GM10248 (cell line): ENCODE measurements at places on chromosomes 11 and 22.

GRCh38 chr11:111310723-111311122, 12.4 kb downstream of the POU2AF3 start:
- no peak for DNase-seq

- DNase-seq, result no peak
Measured at GRCh38 chr11:119362741-119363080, 16.2 kb upstream of the MFRP start.

GRCh38 chr22:46132830-46133587, 17.3 kb upstream of the PPARA start:
- no peak for DNase-seq

GRCh38 chr11:6377902-6378639, 12.2 kb upstream of the SMPD1 start:
- no peak for DNase-seq

GRCh38 chr22:18034076-18034475, 9.7 kb upstream of the MICAL3 start:
- DNase-seq, result no peak

- DNase-seq, result no peak
Measured at GRCh38 chr11:104053743-104054478, 17.5 kb downstream of the DDI1 start.

DNA sequence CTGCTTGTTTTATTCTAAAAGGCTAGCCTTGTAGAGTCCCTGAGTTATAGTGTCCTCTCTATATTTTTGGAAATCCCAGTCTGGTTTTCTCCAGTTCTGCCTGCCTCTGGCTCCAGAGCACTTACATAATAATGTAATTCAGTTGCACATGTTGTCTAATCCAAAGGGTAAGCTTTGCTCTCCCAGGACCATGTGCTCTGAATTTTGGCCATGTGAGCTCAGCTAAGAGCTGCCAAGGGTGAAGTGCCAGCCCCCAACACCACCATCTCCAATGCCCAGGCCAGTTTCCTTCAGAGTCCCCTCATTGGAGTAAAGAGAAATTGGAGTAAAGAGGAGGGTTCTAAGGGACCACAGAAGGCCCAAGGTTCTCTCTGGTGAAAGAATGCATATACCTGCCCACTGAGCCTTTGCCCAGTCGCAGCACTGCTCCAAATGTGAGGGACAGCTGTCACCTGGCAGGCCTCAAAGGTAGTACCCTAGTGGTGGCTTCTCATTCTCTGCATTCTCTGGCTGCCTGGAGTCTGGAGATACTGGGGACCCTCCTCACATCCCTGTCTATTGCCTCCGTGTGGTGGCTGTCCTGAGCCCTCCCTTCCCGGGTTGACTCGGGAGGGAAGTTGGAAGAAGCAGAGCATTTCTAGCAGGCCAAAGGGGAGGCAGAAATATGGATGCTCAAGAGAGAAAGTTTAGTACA, 4.9 kb downstream of the CRY2 start:
- no peak for DNase-seq

GRCh38 chr22:41469218-41469851, 418 bp downstream of the ACO2 start:
- no peak for DNase-seq

- DNase-seq, result peak; percentile 42
Measured at GRCh38 chr11:125123947-125124617, 12.7 kb upstream of the TMEM218 start.

DNA sequence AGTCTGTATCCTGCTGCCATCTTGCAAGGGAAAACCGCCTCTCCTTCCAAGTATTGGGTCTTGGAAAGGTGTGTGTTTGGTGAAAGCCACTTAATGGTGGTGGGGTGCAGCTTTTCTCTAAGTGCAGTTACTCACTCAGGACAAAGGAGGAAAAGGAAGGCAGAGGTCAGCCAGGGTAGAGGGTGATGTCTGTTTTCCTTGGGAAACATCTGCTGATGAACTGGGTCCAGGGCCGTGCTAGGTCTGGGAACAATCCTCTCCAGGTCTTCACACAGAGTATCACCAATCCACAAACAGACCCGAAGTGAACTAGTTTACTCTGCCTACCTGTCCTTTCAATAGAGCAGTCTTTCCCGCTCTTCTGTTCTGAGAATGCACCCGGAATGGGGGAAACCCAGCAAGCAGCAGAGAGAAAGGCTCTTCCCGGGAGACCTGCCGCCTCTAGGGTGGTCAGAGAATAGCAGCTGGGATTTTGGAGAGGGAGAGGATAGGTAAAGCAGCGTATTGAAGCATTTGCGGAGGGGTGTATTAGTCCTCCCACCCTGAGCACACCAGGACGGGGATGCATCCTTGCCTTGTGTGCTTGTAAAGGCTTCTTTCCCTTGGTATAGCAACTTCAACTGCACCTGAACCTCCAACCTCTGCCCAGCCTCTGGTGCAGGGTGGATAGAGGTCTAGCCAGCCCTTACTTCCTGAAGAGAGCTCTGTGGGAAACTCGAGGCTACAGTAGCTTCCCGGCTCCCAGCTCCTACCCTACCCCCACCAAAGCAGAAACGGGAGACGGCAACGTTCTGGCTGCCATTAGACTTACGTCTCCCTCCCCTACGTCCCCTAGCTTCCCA, 20.7 kb downstream of the LHFPL7 start:
- DNase-seq, result no peak

- DNase-seq, result no peak
Measured at GRCh38 chr11:1858154-1858553, 5.3 kb downstream of the LSP1 start.

DNA sequence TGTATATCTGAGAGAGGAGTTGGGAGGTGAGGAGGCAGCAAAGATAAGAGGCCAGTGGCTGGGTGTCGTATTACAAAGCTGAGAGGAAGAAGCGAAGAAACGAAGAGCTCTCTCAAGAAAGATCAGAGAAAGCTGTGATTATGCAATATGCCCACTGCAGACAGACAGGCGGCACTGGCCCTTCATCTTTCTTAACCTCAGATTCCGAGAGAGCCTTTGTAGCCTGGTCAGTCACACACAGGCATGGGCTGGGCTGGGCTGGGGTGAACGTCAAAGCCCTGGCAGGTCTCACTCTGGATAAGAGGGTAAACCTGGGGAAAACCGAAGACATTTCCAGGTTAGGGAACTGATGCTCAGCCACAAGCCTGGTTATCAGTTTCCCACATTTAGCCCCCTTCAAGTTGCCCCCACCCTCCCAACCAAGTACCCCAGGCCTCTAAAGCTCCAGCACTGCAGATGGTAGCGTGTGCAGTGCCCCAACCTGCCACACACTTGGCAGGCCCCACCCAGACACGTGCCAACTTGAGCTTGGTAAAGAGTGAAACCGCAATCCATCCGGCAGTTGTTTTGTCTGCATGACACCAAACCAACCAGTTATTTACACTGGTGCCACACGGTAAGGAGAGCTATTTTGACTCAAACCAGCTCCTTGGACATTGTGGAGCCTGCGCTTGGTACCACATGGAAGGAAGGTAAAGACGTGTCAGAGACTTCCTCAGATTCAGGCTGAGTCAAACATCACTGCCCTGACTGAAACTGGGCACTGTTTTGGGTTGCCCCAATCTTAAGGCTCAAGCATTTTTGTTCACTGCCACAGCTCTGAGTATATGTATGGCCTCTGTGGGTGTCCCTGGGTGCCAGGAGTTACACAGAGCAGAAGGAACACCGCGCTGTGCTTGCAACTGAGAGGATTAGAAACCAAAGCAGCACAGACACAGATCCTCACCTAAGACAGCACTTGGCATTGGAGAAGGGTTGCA, 135.9 kb downstream of the FDX1 start:
- no peak for DNase-seq

GRCh38 chr22:21753374-21754111, 17.9 kb upstream of the YPEL1 start:
- DNase-seq, result no peak

DNA sequence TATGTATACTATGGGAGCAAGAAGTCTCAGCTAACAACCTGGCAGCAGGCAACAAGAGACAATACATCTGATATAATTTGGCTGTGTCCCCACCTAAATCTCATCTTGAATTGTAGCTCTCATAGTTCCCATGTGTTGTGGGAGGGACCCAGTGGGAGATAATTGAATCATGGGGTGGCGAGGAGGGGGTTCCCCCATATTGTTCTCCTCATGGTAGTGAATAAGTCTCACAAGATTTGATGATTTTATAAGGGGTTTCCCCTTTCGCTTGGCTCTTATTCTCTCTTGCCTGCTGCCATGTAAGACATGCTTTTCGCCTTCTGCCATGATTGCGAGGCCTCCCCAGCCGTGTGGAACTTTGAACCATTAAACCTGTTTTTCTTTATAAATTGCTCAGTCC, 6.2 kb downstream of the DNAJC24 start:
- no peak for DNase-seq

GRCh38 chr11:61367406-61367805, 5.2 kb downstream of the TMEM138 start:
- DNase-seq, result no peak

GRCh38 chr22:37568448-37569008, 8.2 kb downstream of the CDC42EP1 start:
- DNase-seq, result no peak

DNA sequence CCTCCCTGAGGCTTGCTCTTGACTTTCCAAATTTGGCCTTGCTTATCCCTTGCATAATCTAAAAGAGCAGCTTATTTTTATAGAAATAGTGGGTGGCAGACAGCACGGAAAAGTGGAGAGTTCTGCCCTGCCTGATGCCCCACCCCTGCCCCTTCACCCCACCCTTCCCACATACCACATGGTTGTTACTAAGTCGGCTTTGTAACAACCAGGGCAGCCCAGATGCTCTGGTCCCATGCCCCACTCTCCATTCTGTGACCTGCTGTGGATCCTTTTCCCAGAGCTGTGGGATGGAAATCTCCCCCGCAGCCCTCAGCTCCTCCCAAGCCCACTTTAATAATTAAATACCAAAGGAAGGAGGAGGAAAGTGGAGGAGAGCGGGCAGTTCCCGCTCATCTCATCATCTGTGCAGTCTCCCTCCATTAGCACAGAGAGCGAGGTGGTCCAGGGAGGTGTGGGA, 10.9 kb downstream of the MRGPRF start:
- DNase-seq, result no peak

GRCh38 chr11:77346906-77347603, 45.6 kb upstream of the GDPD4 start:
- no peak for DNase-seq

- DNase-seq, result peak; percentile 39
Measured at GRCh38 chr11:118791961-118792569, 1.1 kb upstream of the DDX6 start.

DNA sequence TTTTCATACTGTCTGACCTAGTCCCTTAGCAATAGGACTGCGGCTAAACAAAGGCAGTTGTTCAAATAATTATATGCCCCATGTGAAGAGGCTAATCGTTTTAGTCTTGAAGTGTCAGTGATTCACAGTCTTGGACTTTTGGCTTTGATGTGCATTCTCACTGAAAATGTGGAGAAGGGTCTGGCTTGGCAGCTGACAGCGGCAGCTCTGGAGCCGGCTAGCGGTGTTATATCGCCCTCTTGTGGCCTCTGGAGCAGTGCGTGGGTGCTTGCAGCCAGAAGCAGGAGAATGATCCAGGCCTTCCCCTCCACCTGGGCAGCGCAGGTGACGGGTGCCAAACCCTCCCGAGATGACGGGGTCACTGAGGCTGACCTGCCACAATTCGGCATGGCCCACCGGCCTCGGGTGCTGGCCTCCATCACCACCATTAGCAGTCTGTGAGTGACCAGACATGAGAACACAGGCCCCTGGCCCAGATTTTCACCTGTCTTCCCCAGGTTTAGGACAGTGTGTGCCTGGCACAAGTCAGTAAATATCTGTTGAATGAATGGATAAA, 90.3 kb upstream of the PITPNB start:
- DNase-seq, result peak; percentile 90

- DNase-seq, result no peak
Measured at GRCh38 chr11:126328938-126329643, 25.2 kb downstream of the DCPS start.

DNA sequence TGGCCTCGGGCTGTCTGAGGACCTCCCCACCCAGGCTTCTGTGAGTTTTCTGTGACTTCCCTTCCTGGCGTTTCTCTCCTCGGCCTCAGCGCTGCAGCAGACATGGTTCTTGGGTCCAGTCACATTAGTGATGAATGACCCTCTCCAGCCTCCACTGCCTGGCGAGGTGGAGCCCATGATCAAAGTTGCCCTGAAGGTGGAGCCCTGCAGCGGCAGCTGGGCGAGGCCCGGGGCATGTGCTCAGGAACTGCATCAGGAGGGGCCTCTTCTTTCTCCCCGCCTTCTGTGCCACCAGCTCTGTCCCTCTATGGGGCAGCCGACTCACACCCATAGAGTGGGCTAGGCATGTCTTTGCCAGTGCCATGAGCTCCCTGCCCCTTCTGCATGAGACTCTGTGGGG, 1079.7 kb downstream of the TBC1D22A start:
- DNase-seq, result no peak

GRCh38 chr11:69101115-69101791, 52.5 kb downstream of the TPCN2 start:
- peak; percentile 86 for DNase-seq

DNA sequence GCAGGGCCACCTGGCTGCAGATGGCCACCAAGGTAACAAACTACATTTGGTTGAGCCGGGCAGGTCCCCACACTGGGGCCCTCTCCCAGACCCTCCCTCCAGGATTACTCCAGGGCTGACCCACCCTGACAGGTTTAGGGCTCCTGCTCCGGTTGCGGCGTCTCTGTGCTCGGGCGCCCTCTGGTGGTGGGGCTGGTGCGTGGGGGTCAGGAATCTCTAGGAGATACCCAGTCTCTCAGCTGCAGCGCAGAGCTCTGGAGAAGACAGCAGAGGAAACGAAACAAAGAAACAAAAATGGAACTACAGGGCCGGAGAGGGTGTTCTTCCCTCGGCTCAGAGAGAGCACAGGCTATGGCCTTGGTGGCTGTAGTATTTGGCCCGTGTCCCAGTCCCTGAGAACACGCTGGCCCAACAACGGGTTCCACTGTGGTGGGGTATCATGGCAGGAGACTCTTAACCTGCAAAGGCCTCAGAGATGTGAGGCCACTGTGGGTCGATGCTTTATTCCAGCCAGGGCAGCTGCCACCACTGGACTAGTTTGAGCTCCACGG, 2.4 kb downstream of the C11orf96 start:
- peak; percentile 80 for DNase-seq

DNA sequence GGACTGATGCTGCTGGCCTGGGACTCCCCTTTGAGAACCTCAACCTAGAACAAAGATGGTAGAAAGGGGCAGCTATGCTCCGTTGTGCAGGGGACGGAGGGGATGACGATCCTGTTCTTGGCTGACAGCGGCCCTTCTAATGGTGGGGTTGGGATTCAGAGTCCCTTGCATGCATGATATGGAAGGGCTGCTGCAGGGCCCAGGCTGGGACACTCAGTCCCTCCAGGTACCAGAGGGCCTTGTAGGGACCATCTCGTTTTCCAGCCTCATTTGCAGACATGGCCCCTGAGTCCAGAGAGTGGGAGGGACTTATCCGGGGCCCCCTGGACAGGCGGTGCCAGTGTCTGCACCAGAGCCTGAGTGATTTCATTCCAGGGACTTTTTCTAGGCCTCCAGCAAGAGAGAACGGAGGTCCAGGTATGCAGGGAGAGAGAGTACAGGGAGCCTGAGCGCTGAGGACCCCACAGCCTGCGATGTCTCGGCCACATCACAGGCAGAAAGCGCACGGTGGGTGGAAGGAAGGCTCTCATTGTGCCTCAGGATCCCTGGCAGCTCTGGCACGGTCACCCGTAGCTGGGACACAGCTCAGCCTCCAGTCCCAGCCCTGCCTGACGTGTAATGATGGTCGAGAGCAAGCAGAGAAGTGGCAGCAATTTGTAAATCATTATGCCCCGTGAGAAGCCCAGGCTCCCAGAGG, 860.8 kb downstream of the TBC1D22A start:
- DNase-seq, result no peak

- DNase-seq, result peak; percentile 92
Measured at GRCh38 chr11:68038718-68039525, at the start of gene TCIRG1. Gene TCIRG1, plus strand, starts transcription at chr11:68039025. Its CDS starts 2,247 bp downstream, at chr11:68041272.

GRCh38 chr11:75199412-75199955, 41.1 kb upstream of the TPBGL start:
- no peak for DNase-seq

GRCh38 chr11:37968148-37968547, 1370.1 kb upstream of the RAG2 start:
- DNase-seq, result no peak
